IPS DF 19.7 (cell line): ENCODE measurements at places on chromosomes 2 and 18.

DNA sequence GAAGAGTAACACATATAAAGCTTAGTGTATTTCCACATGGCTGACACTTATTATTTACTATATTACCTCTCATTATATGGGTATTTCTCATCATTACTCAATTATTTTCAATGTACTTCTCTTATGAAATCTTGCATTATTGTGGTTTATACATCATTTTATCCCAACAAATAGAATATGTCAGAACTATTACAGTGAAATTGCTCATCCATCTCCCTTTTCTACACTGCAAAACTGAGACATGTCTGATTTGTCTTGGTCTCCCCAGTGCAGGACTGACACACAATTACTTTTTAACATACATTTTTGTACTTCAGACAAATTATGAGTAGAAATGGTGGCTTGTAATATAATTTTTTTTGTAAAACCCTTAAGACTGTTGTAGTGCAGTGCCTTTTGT is 600.9 kb downstream of the PLCL1 start:
- no peak for DNase-seq

- DNase-seq, result no peak
These were observed 23.0 kb downstream of the PTPN18 start for GRCh38 chr2:130378898-130379214.

GRCh38 chr2:142741764-142742269 is 135.6 kb upstream of the KYNU start:
- DNase-seq, result no peak

- no peak for DNase-seq
These were observed 9.6 kb downstream of the IRS1 start for GRCh38 chr2:226790011-226790410.

DNA sequence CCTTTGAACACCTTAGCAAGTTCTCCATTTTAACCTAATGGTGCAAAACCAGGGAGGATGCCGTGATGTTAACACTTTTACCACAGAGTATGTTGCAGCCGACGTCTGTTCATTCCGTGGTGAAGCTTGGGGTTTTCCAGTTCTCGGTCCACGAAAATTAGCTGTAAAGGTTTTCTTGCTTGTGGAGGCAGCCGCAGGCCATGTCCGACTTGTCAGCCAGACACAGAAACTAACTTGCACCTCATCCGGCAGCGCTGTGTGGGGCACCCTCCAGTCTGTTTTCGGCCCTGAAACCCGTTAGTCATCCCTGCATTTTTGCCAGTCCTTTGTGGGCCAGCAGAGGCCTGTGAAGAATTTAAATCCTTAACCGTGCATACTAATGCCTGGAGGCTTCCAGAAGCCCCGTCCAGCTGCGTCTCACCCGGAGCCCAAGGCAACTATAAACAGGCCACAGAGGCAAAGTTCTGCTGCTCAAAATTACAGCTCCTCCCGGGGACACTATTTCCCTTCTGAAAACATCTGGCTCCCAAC is 70.6 kb downstream of the SH3YL1 start:
- DNase-seq, result no peak

- no peak for DNase-seq
These were observed 61.7 kb downstream of the INPP5D start for GRCh38 chr2:233121856-233122255.

- DNase-seq, result no peak
These were observed 99.8 kb upstream of the KCNH7 start for GRCh38 chr2:162938387-162938786.

DNA sequence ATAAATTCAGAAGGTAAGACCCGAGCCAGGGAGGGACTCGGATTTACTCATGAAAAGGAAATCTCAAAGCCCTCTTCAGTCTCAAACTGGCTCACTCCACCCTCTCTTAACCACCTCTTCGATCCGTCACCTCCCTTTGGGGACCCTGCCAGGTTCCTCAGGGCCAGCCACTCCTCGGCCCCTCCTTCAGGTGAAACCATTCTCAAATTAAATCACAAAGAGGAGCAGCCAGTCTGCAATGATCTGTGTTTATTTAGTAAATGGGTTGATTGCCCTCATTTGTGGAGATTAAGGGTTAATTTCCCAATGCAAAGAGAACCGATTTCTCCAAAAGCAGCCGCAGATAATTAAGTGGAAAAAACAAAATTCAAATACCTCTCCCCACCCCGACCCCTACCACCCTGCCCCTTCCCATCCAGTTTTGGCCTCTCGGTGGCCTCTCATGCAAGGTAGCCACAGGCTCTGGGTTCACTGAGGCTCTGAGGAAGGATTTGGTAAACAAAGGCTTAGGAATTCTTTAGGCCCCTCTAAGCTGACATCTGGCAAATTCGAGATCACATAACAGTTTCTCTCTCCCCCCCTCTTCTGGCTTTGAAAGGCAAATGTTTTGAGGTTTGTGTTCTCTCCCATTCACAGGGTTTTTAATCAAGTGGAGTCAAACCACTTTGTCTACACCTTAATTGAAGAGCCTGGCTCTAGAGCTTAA is 10.3 kb upstream of the FZD7 start:
- DNase-seq, result peak; percentile 92

GRCh38 chr2:220509096-220509757 is 881.8 kb downstream of the SLC4A3 start:
- DNase-seq, result no peak

- peak; percentile 74 for DNase-seq
These were observed 94.3 kb downstream of the CDCA7 start for GRCh38 chr2:173448938-173449471.

DNA sequence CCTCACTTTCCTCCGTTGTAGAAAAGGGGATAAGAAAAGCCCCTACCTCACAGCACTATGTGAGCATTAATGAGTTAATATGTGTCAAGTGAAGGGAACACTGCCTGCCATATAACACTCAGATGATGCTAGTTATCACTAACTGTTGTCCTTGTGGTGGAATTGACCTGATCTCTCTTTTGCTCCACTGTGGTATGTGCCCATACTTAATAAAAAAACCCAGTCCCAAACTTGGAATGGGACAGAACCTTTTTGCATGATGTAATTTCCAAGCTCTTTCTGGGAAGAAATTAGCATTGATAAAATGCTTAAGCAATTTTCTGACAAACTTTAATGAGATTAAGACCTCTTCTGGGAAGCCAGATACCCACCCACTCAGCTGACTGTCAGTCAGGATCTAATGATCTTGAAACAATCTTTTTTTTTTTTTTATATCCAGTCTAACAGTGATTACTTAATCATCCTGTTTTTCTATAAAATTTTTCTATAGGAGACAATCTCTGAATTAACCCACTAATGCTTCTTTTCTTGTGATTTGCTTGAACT is 158.7 kb downstream of the ZBTB7C start:
- DNase-seq, result no peak

GRCh38 chr18:52971097-52971496 is 631.1 kb downstream of the DCC start:
- no peak for DNase-seq

DNA sequence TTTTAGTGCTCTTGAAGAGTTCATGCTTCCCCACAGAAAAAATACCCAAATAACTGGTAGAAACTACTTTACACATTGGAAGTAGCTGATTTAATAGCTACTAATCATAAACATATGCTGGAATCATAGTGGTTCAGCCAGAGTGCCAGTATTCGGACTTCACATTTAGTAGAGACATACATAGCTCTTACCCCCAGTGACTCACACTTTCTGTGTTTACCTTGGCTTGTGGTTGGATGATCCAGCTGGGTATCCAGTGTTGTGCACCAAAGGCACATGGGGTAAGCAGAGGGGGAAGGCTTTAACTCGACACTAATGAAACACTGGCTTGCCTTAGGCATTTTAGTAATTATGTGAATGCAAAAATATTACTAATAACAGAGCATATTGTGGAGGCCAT is 18.1 kb downstream of the ARHGAP28 start:
- DNase-seq, result no peak

DNA sequence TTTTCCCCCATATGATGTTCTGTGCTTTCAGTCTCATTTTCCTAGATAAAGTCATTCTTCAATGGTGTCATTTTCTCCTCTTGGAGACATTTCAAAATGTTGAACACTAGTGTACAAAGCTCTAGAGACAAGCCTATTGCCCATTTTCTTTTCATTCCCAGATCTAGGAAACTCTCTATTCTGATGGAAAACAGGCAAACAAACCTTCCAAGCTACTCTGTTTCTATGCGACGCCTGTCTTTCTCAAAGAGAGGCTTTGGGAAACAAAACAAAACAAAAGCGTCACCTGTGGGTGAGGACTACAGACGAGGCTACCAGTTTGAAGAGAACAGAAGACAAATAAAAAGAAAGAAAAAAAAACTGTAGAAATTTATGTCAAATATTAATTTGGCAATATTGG is 311.0 kb downstream of the CBLN2 start:
- DNase-seq, result no peak

DNA sequence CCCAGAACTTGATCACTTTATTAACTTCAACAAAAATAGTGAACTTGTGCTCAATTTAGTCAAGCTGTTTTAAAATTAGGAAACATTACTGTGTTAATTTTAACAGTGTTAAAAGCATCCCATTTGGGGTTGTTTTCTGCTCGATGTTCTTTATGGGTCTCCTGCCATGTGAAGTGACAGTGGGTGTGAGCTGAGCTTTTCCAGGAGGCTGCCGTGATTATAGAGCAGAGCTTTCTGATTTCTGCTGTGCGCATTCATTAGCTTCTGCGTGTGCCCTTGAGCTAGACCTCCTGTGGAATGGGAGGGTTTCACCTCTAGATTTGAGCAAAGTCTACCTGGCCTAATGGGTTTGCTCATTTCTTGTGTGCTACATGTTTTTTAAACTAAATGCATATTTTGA is 121.5 kb downstream of the WDSUB1 start:
- no peak for DNase-seq

GRCh38 chr2:46298522-46299353 is 1.5 kb downstream of the EPAS1 start:
- no peak for DNase-seq

DNA sequence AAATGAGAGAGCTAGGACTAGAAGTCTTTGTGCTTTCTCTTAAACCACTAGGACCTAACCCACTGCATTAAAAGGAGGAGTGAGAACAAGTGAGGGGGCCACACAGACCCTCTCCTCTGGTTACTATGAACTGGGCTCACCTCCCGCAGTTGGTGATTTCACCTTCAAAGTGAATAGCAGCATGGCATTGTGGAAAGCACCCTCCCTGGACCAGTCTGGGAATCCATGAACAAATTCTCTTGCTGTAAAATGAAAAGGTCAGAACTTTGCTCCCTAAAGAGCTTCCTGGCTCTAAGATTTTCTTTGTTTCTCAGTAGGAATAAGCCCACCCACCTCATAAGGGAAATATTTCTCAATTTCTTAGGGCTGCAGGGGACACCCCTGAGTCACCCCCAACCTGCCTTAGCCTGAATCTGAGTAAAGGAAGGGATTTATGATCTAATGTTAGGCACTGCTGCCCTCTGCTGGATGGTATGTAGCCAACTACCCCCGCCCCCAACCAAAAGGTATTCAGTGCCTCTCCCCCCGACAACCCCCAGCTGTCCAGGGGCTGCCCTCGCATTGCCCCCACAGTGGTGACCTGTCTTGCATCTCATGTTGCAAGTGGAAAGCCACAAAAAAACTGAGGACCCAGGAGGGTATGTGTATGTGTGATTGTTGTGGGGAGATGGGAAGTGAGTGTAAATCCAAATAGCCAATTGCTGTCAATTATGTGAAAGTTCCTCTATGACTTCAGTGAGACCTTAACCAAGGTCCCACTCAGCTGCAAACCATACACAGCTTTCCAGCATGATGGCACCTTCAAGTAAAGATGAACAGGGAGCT is 230.9 kb upstream of the SLC14A2 start:
- DNase-seq, result peak; percentile 33

DNA sequence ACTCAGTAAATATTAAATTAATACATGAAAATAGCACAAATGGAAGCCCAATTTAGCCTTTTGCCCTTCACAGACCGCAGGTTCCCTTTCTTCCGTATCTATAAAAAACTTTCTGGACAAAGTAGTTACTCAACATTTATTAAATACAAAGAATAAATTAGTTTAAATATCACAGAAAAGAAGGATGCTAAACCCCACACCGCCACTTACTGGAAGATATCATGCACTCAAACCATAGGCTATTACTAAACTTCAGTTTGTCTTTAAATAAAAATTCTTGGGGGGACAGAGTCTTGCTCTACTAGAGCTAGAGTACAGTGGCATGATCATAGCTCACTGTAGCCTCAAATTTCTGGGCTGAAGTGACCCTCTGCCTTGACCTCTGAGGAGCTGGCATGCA is 120.7 kb upstream of the FHL2 start:
- DNase-seq, result no peak

DNA sequence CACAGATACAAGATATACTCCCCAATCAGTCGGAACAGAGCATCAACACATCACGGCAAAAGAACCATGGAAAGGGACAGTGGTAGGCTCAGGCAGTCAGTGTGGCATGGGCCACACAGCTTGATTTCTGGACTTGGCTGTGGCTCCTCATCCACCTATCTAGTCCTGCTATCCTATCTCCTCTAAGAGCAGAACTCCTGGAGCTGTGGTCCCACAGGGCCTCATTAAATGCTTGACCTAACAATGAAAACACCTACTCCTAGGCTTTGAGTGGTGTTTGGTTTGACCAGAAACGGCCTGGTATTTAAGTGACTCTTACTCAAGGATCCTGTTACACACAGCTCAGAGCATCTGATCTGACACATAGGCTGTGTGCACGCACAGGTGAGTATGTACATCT is 33.6 kb upstream of the SMAD2 start:
- DNase-seq, result no peak

DNA sequence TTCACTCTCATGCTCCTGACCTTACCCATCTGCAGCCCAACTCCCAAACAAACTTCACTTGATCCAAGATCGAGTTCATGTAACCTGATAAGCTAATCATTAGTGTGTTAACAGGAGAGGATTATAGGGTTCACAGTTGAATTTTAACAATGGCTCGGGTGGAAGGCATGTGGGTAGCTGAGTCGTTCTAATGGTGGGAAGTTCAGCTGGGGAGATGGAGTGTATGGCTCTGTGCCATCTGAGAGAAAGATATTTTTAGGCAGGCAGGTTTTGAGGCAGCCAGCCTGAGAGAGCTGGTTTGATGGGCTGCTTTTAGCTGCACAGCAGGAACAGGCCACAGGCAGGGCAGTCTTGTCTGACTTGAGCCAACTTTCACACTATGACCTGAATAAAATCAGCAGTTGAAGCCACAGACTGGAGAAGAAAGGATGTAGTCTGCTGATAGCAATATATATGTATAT is 17.7 kb upstream of the NFE2L2 start:
- DNase-seq, result no peak

- no peak for DNase-seq
These were observed 448.9 kb downstream of the NBAS start for GRCh38 chr2:15112216-15112615.

GRCh38 chr2:160105366-160105765 is 43.0 kb upstream of the PLA2R1 start:
- DNase-seq, result no peak

- DNase-seq, result no peak
These were observed 38.0 kb downstream of the SLC9A4 start for GRCh38 chr2:102510791-102511575.

DNA sequence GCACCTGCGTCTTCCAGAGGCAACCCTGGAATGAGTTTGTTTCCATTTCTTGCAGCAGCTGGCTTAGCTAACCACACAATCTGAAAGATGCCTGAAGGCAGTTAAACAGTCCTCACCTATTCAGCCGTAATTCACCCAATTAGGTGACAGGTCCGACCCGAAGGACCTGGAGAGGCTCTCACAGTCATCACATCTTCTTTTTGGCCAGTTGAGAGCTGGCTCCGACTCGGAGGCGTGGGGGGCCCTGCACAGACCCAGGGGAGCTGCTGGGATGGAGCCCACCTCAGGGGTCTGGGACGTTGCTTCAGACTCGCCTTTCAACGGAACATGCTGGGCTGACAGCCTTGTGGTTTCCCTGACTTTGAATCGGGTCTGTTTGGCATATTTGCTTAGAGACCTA is 187.3 kb downstream of the RTP5 start:
- DNase-seq, result no peak
